Central memory CD8-positive, alpha-beta T cell (primary cell): ENCODE measurements at places on chromosomes 7 and 10.

- no peak for DNase-seq
These were observed 847 bp downstream of the BTAF1 start for GRCh38 chr10:91924212-91925021.

DNA sequence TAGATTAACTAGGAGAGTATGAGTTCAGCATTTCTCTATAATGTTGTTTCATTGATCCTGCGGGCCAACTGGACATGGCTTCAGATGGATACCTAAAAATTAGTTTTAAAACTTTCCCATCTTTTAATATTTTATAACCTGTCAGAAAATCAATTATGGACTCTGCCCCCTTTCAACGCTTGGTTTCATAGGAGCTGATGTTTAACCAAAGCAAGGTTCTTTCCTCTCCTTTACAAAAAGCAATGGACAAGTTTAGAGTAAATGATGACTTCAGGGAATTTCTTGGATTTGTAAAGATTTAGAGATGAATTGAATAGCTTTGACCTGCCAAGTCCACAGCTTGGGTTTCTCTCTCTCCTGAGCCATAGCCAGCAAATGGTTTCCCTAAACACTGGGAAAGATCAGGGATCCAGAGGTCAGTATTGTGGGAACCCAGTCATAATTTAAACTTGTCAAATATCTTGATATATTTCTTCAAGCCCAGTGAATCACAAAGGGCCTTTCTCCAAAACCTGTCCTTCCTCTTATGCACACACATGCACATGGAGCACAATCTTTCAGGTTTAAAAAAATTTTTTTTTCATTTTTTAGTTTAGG, 177.1 kb downstream of the EVX1 start:
- DNase-seq, result no peak

DNA sequence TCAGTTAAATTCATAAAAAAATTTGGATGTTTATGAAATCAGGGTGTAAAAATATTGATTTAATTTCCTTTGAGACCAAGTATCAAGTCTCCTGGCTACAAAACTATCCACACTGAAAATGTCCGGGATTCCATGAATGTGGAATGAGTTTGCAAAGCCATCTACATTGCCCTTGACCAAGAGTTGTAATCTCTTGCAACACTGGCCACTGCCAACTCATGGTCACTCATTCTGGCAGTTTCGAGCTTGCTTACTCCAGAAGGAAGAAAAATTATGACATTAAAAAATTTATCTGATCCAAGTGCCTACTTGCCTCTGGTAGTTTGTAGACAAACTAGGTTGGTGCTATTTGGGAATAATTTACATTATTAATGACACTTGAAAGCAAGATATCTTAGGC, 84.2 kb downstream of the NPY start:
- no peak for DNase-seq

GRCh38 chr7:68288144-68288593, 1291.5 kb downstream of the TYW1 start:
- DNase-seq, result no peak

- DNase-seq, result no peak
These were observed 43.9 kb upstream of the GRB10 start for GRCh38 chr7:50826371-50827172.

- no peak for DNase-seq
These were observed 25.0 kb downstream of the RTKN2 start for GRCh38 chr10:62243647-62243997.

DNA sequence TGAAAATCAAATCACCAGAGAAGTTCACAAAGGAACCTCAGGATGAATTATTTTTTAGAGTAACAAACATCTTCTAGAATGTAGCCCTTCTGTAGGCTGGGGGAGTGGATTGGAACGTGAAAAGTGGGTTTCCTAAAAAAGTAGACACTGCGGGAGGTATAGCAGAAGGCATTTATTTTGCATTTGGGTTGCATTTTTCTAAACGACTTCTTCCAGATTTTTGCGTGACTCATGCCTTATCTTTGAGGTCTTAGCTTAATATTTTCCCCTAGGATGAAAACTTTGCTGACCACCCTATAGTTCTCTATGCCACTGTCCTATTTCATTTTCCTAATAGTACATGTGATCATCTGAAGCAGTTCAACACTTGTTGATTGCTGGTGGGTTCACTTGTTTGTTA, 112.7 kb upstream of the JCAD start:
- DNase-seq, result no peak

GRCh38 chr10:126905776-126906703, 812 bp downstream of the DOCK1 start:
- no peak for DNase-seq

DNA sequence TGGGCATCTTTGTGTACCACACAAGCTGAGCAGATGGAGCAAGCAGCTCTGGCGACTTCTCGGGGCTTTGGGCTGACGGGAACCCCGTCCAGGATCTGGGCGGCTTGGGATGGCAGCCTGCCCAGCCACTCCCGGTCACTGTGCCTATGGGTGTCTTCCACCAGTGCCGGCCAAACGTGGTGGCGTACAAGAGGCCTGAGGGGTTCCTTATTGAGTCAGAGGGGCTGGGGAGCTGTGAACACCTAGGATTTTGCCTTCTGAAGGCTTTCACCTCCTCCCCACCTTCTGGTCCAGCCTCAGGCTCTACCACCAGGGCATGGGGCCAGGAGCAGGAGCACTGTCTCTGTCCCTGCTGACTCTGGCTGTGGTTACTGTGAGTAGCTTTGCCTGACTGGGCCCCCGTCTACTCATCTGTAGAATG, 71.8 kb upstream of the PPIF start:
- no peak for DNase-seq

DNA sequence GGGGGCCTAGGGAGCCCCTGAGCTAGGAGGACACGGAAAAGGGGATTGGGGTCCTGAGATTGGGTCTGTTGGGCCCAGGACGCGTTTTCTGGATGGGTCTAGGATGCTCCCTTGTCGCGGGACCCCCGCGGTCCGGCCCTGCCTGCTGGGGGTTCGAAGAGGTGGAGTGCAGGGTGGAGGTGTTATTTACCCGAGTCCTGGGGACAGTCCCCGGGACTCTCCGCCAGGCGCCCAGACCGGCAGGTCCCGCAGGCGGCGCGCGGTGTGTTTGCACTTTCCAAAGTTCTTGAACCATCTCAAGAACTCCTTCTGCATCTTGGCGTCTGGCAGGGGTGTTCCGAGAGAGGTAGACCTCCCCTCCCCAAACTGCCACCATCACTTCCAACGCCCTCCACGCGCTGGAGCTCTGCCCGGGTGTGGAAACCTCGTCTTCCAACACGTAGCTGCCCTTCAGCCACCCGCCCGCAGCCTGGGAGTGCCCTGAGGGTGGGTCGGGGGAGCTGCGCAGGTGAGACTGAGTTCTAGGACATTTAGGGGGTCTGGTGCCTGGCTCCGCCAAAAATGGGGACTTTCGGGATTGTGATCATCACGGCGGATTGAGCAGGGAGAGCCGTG, 569 bp downstream of the CAV1 start:
- DNase-seq, result peak; percentile 16

DNA sequence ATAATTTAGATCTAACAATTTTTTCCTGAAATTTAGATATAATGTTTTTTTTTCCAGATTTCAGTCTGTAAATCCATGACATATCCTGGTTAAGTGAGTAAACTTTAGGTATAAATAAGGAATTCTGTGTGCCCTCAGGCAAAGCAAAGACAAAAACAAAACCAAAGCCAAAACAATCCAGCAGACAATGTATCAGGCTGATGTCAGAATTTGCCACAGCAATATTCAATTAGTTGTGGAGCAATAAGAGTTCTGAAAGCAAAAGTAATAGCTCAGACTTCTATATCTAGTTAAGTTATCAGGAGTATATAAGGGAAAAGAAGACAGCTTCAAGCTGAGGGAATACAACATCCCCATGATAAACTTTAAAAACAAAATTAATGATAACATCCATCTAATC, 82.0 kb downstream of the MKX start:
- DNase-seq, result no peak

DNA sequence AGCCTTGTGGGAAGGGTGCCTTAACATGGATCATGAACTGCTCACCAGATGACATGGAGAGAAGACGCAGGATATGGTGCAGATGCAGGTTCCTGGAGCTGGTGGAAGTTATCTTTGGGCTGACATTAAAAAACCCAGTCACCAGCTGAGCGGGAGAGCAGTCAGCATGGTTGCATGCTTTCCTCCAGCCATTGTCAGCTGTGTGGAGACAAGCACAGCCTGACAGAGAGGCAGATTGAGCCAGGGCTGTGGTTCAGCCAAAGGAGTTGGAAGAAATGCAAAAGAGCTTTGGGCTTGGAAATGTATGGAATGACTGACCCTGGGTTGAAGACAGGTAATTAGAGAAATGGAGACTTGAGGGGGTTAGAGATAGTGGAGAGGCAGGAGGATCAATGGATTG, 79.7 kb downstream of the CPVL start:
- no peak for DNase-seq

DNA sequence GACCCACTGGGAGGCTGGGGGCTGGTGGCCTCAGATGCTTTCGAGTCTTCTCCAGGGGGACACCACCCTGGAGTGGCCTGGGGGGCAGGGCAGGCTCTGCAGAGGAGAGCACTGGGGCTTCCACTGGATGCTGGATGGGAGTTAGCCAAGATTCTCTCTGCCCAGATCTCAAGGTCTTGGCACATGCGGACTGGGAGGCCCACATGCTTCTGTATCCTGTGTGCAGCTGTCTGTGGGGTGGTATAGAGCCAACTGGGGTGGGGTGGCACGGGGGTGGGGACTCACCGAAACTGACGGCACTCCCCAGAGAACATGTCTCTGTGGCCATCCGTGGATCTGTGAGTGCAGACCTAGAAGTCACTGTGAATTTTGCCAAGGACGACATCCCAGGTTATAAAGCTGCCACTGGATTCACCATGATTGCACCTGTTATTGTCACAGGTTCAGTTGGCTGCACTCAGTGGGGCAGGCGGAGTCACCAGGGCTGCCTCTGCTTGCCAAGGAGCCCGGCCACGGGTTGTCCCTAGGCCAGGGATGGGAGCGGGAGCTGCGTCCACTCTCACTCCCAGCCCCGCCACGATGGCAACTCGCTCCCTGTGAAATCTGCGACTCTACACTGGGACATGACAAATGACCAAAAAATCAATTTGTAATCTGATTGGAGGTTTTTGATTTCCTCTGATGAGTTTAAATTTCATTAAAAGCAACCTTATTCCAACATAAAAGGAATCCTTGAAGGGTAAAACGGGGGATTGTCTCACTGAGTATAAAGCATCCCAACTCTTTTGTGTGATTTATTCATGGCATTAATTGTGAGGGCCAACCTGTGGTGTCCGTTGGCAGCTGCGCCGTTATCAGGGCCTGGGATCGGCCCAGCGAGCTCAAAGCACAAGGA, 131.3 kb downstream of the EBF3 start:
- DNase-seq, result no peak
